Lung microvascular endothelial cell (primary cell): ENCODE measurements at places on chromosomes 13 and 19. TPM values are rescaled to one million over a fixed set of nuclear protein-coding genes. Genes with fewer than 3 reads are reported as not detected.

The SPACA6 gene
- 3.9 and 7.7 TPM in 2 replicates for total RNA-seq

The TRIM28 gene
- total RNA-seq, result 275 and 278 TPM in 2 replicates

The ACP7 gene
- total RNA-seq, result not detected in 2 replicates

The PGLYRP2 gene
- not detected in 2 replicates for total RNA-seq
